ENCODE measurements at places on chromosomes 16 and 17.

DNA sequence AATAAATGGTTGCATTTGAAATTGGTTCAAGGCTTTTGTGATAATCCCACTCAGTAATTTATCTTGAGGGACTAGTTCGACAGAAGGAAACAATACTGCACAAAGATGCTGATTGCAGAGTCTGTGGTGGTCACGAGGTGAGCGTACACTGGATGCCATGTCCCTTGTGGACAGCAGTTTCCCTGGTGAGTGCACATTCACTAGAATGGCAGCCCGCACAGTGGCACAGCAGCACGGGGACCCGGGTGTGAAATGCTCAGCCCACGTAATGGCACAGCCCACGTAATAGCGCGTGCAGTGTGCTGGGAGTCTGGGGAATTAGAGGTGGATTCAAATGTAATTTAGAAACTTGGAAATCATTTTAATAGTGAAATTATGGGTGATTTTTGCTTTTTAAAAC lies 154.0 kb downstream of the LGALS9B start:
- no peak for DNase-seq

DNA sequence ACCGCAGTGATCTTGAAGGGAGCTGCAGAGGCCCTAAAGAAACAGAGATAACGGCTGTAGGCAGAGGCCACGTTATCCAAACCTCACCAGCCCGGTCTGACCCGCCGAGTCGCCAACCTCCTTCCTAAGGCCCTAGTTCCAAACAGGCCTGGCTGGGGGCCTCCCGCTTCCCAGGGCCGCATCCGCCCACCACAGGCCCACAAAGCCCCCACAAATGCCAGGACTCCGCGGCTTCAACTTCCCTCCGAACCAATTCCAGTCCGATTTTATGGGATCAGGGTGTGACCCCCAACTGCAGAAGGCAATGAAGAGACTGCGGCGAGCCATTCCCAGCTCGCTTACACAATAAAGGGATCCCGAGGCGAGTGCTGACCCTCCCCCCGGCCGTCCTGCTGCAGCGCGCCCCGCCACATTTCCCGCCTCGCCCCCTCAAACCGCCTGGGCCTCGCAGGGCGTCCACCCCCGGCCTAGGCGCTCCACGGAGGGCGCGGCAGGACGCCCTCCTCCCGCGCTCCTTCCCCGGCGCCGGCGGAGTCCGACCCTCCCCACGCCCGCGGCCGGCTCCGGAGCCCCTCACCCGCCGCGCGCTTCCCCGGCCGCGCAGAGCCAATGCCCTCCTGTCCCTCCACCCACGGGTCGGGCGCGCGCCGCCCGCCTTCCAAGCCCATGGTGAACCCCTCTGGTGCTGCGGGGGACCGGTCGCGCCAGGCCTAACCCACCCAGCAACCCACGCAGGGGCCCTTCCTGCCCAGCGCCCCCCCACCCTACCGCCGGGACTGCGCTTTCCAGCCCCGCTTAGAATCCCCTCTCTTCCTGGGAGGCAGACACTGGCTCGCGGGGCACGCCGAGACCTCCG lies 926 bp downstream of the MYH10 start:
- no peak for DNase-seq

- DNase-seq, result no peak
Measured at GRCh38 chr16:88639231-88640038, 1.1 kb downstream of the IL17C start.

DNA sequence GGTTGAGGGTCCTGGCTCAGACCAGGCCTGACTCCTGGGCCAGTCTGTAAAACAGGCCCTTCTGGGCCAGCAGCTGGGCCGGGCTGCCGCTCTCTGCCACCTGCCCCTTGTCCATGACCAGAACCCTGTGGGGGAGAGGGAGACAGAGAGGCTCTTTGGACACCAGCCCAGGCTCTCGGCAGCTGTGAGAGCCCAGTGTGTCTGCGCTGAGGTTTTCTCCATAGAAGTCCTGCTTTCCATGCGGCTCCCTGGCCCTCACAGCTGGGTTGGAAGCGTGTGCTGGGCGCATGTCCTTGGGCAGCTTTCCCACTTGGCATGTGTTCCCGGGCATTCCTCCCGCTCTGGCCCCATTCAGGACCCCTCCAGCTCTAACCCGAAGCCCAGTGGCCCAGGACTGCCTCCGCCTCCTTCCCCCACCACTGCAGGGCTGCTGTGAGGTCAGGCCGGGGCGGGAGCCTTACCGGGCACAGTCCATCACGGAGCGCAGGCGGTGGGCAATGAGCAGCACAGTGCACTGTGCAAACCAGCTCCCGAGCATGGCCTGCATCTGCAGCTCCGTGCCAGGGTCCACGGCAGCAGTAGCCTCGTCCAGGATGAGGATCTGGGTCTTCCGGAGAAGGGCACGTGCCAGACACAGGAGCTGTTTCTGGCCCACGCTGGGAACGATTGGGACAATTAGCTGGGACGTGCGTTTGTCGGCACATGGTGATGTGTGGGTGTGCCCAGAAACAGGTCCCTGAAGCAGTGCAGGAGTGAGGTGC lies 73.0 kb downstream of the ABCC6 start:
- DNase-seq, result no peak

DNA sequence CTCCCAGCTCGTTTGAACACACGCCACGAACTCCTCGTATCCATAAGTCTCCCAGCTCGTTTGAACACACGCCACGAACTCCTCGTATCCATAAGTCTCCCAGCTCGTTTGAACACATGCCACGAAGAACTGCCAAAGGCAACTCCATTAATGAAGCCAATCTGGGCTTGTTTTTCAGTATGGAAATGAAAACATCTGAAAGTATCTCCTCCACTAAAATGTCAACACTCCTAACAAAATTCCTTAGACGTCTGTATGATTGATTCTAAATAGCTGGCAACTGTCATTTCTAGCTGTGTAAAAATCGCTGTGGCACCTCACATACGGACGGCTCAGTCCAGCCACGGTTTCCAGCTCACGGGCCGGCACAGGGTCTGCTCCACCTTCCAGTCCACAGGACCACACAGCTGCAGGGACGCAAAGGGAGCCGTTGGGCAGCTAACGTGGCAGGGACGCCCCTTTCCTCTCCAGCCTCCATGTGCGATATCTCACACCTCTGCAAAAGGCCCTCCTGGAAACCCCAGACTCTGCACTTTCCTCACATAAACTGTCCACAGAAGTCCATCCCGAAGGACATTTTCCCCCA lies 67.1 kb upstream of the METRNL start:
- DNase-seq, result no peak

GRCh38 chr17:73747221-73748002 lies 103.2 kb upstream of the SDK2 start:
- DNase-seq, result no peak

- no peak for DNase-seq
Measured at GRCh38 chr17:63381101-63381729, 64.9 kb downstream of the CYB561 start.

DNA sequence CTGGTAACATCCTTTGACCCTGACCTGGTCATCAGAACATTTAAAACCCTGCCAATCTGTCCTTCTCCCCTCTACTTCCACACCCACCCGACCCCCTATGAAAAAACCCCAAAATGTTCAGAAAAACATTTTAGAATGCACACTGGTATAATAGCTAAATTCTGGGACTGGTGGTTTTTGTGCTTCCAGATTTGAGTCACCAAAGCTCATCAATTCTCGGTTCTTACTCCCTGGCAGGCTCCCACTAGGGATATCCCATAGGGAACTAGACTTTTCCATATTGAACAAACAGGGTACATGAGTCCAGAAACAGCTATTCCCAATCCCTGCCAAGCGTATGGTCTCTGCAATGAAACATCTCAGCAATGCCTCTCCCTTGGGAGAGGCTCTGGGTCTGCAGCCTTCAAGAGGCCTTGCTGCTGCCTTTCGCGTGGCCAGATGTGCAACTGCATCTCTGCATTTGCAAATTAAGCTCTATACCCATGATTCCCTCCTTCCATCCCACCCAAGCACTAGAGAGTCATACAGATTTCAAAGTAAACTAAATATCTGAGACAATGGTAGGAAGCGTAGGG lies 67.7 kb downstream of the SMG6 start:
- no peak for DNase-seq

- DNase-seq, result no peak
Measured at GRCh38 chr16:30748634-30749445, 615 bp downstream of the PHKG2 start.

GRCh38 chr17:65925606-65926307 lies 266.2 kb downstream of the CEP112 start:
- no peak for DNase-seq

- no peak for DNase-seq
Measured at GRCh38 chr17:56144223-56144622, 9.1 kb upstream of the ANKFN1 start.

- no peak for DNase-seq
Measured at GRCh38 chr16:57590654-57591085, 37.8 kb upstream of the ADGRG1 start.

GRCh38 chr17:68662037-68662432 lies 60.9 kb upstream of the FAM20A start:
- no peak for DNase-seq

GRCh38 chr17:7932483-7932891 lies 481 bp downstream of the CNTROB start:
- DNase-seq, result no peak
